PC-3 (cell line): ENCODE measurements at places on chromosomes 2 and 18. TPM values are rescaled to one million over a fixed set of nuclear protein-coding genes. Genes with fewer than 3 reads are reported as not detected.
A peak's percentile ranks its signal among the peaks of the same experiment; 100 is the strongest.

DNA sequence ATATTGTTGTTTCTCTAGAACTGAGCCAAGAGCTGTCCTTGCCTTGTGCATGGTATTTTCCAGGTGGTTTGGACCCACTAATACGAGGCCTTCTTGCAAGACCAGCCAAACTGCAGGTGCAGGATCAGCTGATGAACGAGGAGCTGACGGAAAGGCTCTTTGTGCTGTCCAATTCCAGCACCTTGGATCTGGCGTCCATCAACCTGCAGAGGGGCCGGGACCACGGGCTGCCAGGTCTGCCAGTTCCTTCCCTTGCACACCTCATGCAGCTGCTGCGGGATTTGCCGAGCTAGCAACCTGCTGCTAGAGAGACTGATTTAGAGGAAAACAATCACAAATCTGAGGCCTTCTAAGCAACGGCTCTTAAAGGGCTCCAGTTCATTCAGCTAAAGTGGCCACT is 74.5 kb downstream of the TPO start:
- no peak for DNase-seq
- H3K4me3 ChIP-seq = no peak overlapping the region
- no peak overlapping the region for H3K27ac ChIP-seq

Gene HRH4
- not detected in 2 replicates for total RNA-seq

Gene GNLY
- total RNA-seq = not detected in 2 replicates

DNA sequence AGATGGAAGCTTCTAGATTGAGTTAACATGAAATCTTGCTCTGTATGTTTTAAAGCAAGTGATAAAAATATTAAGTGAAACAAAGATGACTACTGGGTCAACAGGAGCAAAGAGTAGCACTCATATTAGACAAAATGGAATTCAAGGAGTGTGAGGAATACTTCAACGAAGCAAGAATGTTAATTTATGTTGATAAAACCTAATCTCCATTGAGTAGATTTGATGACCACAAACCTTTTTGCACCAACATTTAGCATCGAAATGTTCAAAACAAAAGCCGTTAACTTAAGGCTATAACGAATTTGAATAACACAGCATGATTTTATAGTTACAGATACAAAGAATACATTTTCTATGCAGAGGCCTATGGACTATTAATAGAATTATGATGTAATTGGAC is 35.7 kb downstream of the MRPS9 start:
- no peaks in the 10 kb centered on the region for H3K4me1 ChIP-seq
- H3K27me3 ChIP-seq = no peaks in the 10 kb centered on the region
- 0 out of 2 replicates have a peak, but pooled peaks cover 5% of the 10 kb centered on the region for H3K36me3 ChIP-seq
- no peak for DNase-seq

Gene NAB1
- total RNA-seq = 23.1 and 23.6 TPM in 2 replicates

- no peaks in the 10 kb centered on the region for H3K27me3 ChIP-seq
- peak overlapping the region; percentile 8; the same call in 1 of the 2 replicates for H3K4me3 ChIP-seq
- H3K36me3 ChIP-seq = peaks cover 26% of the 10 kb centered on the region
- peak; percentile 97 for DNase-seq
Observed at GRCh38 chr2:26086155-26086637, 52.3 kb downstream of the RAB10 start.

DNA sequence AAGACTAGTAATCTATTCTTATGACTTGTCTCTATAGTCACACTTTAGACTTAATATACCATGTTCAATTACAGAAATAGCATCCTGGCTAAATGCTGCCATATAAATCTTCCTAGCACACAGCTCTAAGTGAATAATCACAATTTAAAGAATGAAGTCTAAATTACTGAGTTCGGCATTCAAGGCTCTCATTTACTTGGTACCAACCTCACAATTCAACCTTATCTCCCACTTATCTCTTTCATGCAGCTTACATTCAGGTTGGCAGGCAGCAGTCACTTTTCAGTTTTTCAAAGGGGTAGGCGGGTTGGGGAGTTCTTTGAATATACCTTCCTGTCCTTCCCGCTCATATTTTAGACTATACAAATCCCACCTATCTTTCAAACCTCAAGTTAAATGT is 1.5 kb downstream of the MMADHC start:
- H3K4me1 ChIP-seq = peaks cover 24% of the 10 kb centered on the region
- H3K36me3 ChIP-seq = peaks cover 33% of the 10 kb centered on the region
- H3K27ac ChIP-seq = no peak overlapping the region
- no peaks in the 10 kb centered on the region for H3K27me3 ChIP-seq
- no peak for DNase-seq

Gene KYNU
- 1.1 and 2.3 TPM in 2 replicates for total RNA-seq

DNA sequence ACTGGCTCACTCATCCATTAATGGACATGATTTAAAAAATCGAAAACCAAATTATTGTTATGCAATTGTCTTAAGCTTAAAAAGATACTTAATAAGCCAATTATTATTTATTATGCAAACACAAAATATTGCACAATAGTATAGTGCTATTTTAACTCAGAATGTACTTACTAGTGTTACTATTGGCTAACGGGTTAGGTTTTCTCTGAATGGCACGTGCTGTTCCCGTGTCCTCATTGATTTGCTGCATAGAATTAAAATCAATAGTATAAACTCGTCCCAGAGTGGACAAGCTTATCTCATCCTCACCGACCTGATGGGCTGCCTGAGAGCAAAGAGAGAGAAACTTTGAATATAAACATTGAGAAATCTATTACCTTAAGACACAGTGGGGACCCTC is 91.2 kb upstream of the DNER start:
- no peaks in the 10 kb centered on the region for H3K27me3 ChIP-seq
- H3K4me3 ChIP-seq = no peak overlapping the region
- no peaks in the 10 kb centered on the region for H3K4me1 ChIP-seq
- H3K36me3 ChIP-seq = peaks cover 63% of the 10 kb centered on the region
- H3K27ac ChIP-seq = no peak overlapping the region

DNA sequence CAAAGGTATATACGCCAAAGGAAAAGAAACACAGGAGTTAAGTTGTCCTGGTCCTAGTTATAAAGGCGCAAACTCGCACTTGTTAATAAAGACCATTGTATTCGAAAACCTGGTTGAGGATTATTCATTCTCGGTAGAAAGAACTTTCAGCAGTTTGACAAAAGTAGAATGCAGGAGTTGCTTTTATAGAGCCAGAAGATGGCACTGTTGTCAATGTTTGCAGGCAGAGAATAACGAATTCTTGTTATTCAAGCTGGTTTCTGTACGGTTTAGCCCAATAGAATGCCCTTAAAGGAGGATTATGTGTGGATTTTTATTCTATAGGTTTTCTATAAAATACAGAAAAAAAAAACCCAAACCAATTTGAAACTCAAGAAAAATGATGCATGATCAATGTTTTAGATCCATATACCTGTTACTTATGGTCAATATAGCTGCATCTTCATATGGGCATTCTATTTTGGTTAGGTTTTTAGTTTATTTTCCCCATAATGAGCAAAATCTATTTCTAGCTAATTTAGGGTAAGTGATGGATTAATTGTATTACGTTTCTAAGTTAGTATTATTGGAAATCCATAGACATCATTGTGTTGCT is 510.3 kb downstream of the PLCL1 start:
- H3K27ac ChIP-seq = no peak overlapping the region
- no peaks in the 10 kb centered on the region for H3K4me1 ChIP-seq
- H3K27me3 ChIP-seq = peaks cover 34% of the 10 kb centered on the region
- DNase-seq = peak; percentile 57
- H3K36me3 ChIP-seq = no peaks in the 10 kb centered on the region

Gene GREB1L
- 6.3 and 10.3 TPM in 2 replicates for total RNA-seq

Gene UPP2
- total RNA-seq = not detected in 2 replicates

- no peaks in the 10 kb centered on the region for H3K36me3 ChIP-seq
- H3K4me3 ChIP-seq = no peak overlapping the region
- DNase-seq = no peak
- peaks cover 15% of the 10 kb centered on the region for H3K4me1 ChIP-seq
Observed at GRCh38 chr2:119242276-119243119, 18.9 kb downstream of the STEAP3 start.

DNA sequence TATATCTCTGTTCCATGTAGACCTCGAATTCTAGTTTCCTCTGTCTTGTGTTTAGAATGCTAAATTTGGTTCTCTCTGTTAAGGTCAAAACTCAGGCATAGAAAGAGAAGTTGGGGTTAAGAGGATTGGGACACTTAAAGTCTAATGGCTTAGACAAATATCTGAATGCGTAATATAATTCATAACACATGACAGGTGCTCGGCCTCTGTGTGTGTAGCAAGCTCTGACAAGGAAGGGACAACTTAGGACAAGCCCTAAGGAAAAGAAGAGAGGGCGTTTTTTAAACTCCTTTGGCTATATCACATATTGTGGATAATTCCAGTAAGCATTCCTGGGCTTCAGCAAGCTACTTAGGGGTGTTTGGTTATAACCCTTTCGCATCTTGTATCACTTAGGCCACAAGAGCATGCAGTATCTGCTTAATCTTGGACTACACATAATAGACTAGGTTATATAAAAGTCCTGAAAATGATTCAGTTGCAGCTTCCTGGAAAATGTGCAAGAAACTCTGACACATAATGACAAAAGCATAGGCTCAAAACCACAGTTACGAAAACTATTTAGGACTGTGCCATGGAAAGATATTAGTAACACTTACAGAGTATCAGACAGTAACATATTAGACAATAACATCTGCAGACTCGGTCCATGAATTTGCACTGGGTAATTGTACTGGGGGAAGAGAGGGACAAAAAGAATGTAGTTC is 16.1 kb upstream of the CREB1 start:
- H3K36me3 ChIP-seq = no peaks in the 10 kb centered on the region
- peak overlapping the region; percentile 85 for H3K27ac ChIP-seq
- H3K27me3 ChIP-seq = no peaks in the 10 kb centered on the region

Gene DSG4
- total RNA-seq = 0.04 TPM in 1 of 2 replicates, not detected in the other

Gene UGT1A8
- total RNA-seq = 0.46 TPM in 1 of 2 replicates, not detected in the other

GRCh38 chr2:220847589-220847988 is 724.5 kb downstream of the EPHA4 start:
- no peaks in the 10 kb centered on the region for H3K27me3 ChIP-seq
- H3K4me3 ChIP-seq = peak overlapping the region; percentile 31; the same call in 1 of the 2 replicates
- DNase-seq = peak; percentile 85
- H3K27ac ChIP-seq = peak overlapping the region; percentile 67
- H3K36me3 ChIP-seq = no peaks in the 10 kb centered on the region

Gene RAPH1
- 7.0 and 40.3 TPM in 2 replicates for total RNA-seq

DNA sequence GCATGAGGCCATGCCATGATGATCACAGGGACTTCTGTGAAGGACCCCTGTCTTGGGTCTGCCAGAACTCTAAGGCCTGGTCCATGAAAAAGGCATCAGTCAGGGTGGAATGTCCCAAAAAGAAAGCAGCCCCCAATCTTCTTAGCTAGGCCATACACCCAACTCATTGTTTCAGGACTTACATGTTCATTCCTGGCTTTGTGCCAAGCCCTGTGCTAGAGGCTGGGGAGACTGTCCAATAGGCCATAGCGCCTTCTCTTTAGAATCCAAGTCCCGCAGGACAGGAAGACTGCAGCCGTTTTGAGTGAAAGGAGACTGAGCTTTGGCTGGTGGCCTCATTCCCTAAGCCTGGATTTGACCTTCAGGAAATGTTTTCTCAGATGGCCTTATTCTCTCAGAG is 247.3 kb downstream of the PRKCE start:
- DNase-seq = no peak
- no peak overlapping the region for H3K27ac ChIP-seq
- no peaks in the 10 kb centered on the region for H3K27me3 ChIP-seq
- H3K4me1 ChIP-seq = no peaks in the 10 kb centered on the region

Gene MYCN
- total RNA-seq = not detected in 2 replicates

DNA sequence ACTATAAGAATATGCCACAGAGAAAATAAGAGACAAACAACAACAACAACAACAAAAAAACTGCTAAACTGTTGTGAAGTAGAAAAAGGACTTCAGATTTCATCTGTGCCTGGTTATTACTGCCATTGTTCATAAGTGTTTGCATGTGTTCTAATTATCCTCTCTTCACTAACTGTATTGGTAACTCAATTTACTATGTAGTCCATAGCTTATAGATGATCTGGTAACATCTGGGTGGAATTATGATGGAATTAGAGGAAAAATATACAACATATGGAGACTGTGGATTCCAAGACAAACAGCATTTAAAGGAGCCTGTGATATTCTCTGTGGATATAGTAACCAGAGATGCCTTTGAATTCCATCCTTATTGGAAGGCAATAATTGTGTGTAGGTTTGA is 1891.5 kb upstream of the PIK3C3 start:
- no peaks in the 10 kb centered on the region for H3K4me1 ChIP-seq
- DNase-seq = no peak
- H3K4me3 ChIP-seq = no peak overlapping the region
- H3K36me3 ChIP-seq = no peaks in the 10 kb centered on the region

DNA sequence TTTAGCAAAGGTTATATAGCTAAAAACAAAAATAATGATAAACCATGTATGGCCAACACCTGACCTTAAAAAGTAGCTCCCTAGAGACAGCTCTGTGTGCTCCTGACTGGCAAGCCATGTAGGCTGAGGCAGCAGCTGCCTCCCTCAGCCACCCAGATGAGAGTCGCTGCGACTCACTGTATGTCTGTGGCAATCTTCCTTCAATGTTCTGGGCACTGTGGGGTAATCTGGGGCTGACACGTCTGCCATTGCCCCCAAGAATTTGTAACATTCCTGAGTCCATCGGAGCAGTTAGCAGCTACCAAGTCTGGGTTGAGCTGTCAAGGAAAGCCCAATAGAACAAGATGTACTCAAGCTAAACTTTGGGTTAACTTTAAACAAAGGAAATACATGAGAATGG is 106.4 kb upstream of the DAPL1 start:
- no peaks in the 10 kb centered on the region for H3K27me3 ChIP-seq
- no peak overlapping the region for H3K27ac ChIP-seq
- no peaks in the 10 kb centered on the region for H3K4me1 ChIP-seq
- DNase-seq = peak; percentile 32
- H3K4me3 ChIP-seq = no peak overlapping the region
- no peaks in the 10 kb centered on the region for H3K36me3 ChIP-seq

Gene SKA1
- total RNA-seq = 11.6 and 17.2 TPM in 2 replicates

DNA sequence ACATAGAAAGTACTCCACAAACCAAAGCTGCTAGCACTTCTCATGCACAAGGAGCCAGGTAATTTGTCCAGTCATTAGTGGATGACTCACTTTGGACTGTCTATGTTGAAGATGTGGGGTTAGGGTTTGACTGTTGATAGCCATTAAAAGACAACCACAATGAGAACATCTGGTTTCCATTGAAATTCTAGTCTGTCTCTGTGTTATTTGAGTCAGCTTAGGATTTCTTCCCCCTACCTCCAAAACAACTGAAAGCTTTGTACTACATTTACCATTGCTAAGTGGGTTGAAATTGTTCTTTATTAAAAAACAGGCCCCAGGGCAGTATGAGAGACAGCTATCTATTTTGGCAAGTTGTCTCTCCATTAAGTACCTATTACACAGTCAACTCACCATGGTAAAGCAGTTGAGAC is 50.2 kb upstream of the ANKRD44 start:
- no peak overlapping the region for H3K4me3 ChIP-seq
- no peak for DNase-seq
- H3K4me1 ChIP-seq = no peaks in the 10 kb centered on the region
- H3K27ac ChIP-seq = no peak overlapping the region

Gene OR6B2
- not detected in 2 replicates for total RNA-seq

Gene OXER1
- not detected in 2 replicates for total RNA-seq

Gene CYP1B1
- 37.2 and 50.0 TPM in 2 replicates for total RNA-seq

Gene PRKAG3
- not detected in 2 replicates for total RNA-seq

Gene SERPINB4
- total RNA-seq = 0.40 TPM in 1 of 2 replicates, not detected in the other

- DNase-seq = no peak
- H3K27me3 ChIP-seq = no peaks in the 10 kb centered on the region
- no peaks in the 10 kb centered on the region for H3K36me3 ChIP-seq
- no peak overlapping the region for H3K27ac ChIP-seq
- no peak overlapping the region for H3K4me3 ChIP-seq
Observed at GRCh38 chr18:3051718-3052410, 38.9 kb upstream of the LPIN2 start.

Gene ZC3H8
- total RNA-seq = 13.1 and 17.0 TPM in 2 replicates

- H3K27me3 ChIP-seq = no peaks in the 10 kb centered on the region
- H3K4me1 ChIP-seq = peaks cover 4% of the 10 kb centered on the region; the same call in 1 of the 2 replicates
- DNase-seq = no peak
- H3K4me3 ChIP-seq = no peak overlapping the region
- H3K27ac ChIP-seq = no peak overlapping the region
- H3K36me3 ChIP-seq = no peaks in the 10 kb centered on the region
Observed at GRCh38 chr2:119216994-119217393, 6.6 kb upstream of the STEAP3 start.
